ENCODE measurements at places on chromosomes 3 and 15.

GRCh38 chr15:85800478-85801123, 5.9 kb upstream of the KLHL25 start:
- peak; percentile 66 for DNase-seq

DNA sequence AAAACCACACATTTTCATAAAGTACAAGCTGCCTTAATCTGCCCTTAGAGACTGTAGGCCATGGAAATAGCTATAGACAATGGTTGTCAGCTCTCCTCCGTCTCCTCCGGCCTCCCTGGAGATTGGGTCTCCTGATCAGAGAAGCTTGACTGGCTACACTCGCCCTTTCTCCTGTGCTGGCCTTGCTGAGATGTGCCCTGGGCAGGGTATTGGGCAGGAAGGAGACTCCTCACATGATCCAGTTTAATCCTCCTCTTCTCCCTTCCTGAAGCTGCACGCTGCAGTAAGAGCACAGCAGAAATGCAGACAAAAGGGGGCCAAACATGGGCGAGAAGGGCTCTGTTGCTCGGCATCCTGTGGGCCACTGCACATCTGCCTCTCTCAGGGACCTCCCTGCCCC, at the start of gene SLC24A5:
Gene SLC24A5, plus strand, starts transcription at position 246 of the 400 bp plus-strand sequence. Its CDS starts 55 bp downstream, at position 301.
- DNase-seq, result no peak

GRCh38 chr3:31713816-31714215, 181.1 kb downstream of the STT3B start:
- no peak for DNase-seq

DNA sequence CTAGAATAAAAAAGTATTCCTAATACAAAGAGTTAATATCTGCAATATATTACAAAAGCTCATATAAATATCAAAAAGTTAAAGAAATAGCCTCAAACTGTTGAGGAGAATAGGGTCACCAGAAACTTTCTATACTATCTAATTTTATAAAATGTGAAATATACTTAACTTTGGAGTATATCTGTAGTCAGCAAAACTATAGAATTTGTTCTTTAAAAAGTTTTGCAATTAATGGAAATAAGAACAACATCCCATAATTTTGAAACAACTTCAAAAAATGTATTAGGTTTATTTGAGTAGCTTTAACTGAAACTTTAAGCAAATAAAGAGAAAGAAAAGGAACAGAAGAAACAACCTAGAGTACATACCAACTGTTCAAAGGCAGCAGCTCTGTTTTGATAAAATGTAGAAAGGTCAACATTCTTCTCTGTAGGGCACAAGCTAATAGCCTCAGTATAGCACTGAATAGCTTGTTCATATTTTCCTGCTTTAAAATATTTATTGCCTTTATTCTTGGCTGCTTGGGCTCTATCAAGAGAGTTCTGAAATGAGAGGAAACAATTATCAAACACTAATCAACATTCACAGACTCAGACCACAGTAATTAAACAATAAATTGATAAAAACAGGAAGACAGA, 14.3 kb downstream of the TOMM70 start:
- DNase-seq, result no peak

DNA sequence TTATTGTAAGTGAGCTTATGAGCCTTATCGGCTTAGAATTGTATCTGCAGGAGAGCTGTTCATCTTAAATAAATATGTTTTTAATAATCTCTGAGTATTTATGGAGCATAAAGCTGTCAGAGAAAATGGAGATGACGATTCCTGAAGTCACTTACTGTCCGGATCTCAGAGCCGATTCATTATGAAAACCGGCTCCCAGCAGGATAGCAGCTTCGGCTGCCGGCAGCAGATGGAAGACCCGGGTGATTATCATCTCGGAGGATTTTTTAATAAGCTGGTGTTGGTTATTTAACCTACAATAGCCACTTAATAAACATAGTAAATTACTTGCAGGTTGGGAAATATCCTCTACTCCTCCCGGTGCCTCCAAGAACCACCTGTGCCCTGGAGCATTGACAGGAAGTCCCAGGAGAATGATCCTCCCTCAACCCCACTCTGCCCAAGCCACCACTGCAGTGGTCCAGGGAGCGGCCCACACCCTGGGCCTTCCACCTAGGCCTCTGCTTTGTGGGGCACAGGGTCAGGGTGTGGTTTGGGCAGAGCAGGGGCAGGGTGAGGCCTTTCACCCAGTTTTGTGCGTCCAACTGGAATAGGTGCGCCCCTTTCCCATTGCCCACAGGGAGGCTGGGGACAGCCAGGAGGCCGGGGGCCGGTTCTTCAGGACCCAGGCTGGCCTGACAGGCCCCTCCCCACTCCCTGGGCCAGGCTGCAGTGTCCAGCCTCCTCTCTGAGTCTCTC, 42.2 kb upstream of the PRR23E start:
- no peak for DNase-seq

- peak; percentile 55 for DNase-seq
These were observed 426.5 kb upstream of the RASGRP1 start for GRCh38 chr15:38991126-38991525.

Measured in fibroblast of lung (primary cell).